ENCODE measurements at places on chromosomes 12 and 14. TPM values are rescaled to one million over a fixed set of nuclear protein-coding genes. Genes with fewer than 3 reads are reported as not detected.

The NXPH4 gene
- polyA plus RNA-seq, result 0.92 TPM

The LRFN5 gene
- polyA plus RNA-seq, result 0.85 TPM

The ALKBH1 gene
- polyA plus RNA-seq, result 9.5 TPM

The EVL gene
- 48.1 TPM for polyA plus RNA-seq

The PTPRB gene
- 0.14 TPM for polyA plus RNA-seq

The SLCO1B3 gene
- polyA plus RNA-seq, result not detected

The TEAD4 gene
- 90.1 TPM for polyA plus RNA-seq

The CRIP1 gene
- polyA plus RNA-seq, result 2.2 TPM

The MGP gene
- polyA plus RNA-seq, result not detected

The CALM1 gene
- polyA plus RNA-seq, result 285 TPM

The PLXNC1 gene
- polyA plus RNA-seq, result 0.86 TPM

The AHNAK2 gene
- 0.95 TPM for polyA plus RNA-seq

The GPR68 gene
- polyA plus RNA-seq, result 1.1 TPM

The ABHD12B gene
- 4.0 TPM for polyA plus RNA-seq

The TIMELESS gene
- 19.9 TPM for polyA plus RNA-seq

The TCL1A gene
- 8.8 TPM for polyA plus RNA-seq

The TMPRSS12 gene
- not detected for polyA plus RNA-seq

The ABCD2 gene
- polyA plus RNA-seq, result not detected

The LRP1-AS gene
- polyA plus RNA-seq, result not detected

The HHIPL1 gene
- 1.5 TPM for polyA plus RNA-seq

The CLEC12A gene
- polyA plus RNA-seq, result not detected

The FKBP4 gene
- polyA plus RNA-seq, result 82.0 TPM

The GPR33 gene
- not detected for polyA plus RNA-seq

The GALNT8 gene
- 4.7 TPM for polyA plus RNA-seq

The LRRC9 gene
- polyA plus RNA-seq, result 0.12 TPM

The CLEC2D gene
- polyA plus RNA-seq, result 4.2 TPM

The RND1 gene
- polyA plus RNA-seq, result 17.8 TPM

The DDX47 gene
- 39.3 TPM for polyA plus RNA-seq

The KLRC2 gene
- not detected for polyA plus RNA-seq

The GTF2A1 gene
- 24.1 TPM for polyA plus RNA-seq

The PLBD2 gene
- polyA plus RNA-seq, result 25.6 TPM

The CFAP251 gene
- polyA plus RNA-seq, result 1.9 TPM

The CCDC197 gene
- not detected for polyA plus RNA-seq

The ZNF26 gene
- 9.0 TPM for polyA plus RNA-seq

The PTPN6 gene
- 16.3 TPM for polyA plus RNA-seq

The MYF5 gene
- polyA plus RNA-seq, result 0.09 TPM

The RNASE4 gene
- 3.7 TPM for polyA plus RNA-seq

The PHLDA1 gene
- polyA plus RNA-seq, result 18.6 TPM

The JPH4 gene
- polyA plus RNA-seq, result 35.0 TPM

The RPL10L gene
- polyA plus RNA-seq, result not detected

The PELI2 gene
- polyA plus RNA-seq, result 14.6 TPM

The RNFT2 gene
- polyA plus RNA-seq, result 12.7 TPM

The KDM2B gene
- polyA plus RNA-seq, result 167 TPM

The KERA gene
- polyA plus RNA-seq, result not detected

The CLEC4D gene
- polyA plus RNA-seq, result 0.03 TPM

The KRT79 gene
- polyA plus RNA-seq, result not detected

The CFAP54 gene
- 0.33 TPM for polyA plus RNA-seq

The DUSP6 gene
- polyA plus RNA-seq, result 99.3 TPM

The PIK3C2G gene
- not detected for polyA plus RNA-seq

The CEP170B gene
- polyA plus RNA-seq, result 9.1 TPM

The DPY19L2 gene
- polyA plus RNA-seq, result 2.2 TPM

The ASIC1 gene
- 4.4 TPM for polyA plus RNA-seq

The NTS gene
- 17.0 TPM for polyA plus RNA-seq

The CCT2 gene
- 244 TPM for polyA plus RNA-seq

All from H1 (cell line).